ENCODE measurements at places on chromosomes 12 and 14.

DNA sequence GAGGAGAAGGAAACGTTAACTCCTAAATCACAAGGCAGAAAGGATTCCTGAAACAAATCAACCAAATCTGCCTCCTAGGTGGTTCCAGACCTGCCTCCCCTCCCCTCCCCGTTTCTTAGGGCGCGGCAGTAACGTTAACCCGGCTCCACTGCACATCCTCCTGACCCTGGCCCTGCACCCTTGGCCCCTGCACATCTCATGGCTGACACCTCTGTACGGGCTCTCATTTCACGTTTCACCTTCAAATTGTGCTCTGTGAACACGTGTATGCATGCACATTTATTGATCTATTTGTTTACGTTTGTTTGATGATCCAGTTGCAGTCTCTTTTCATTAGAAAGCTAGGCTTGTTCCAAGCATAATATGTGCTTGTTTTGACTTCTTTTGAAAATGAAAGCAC is 358.1 kb downstream of the ADGRD1 start:
- no peak overlapping the region for H3K27ac ChIP-seq
- no peak overlapping the region for H3K4me3 ChIP-seq
- no peaks in the 10 kb centered on the region for H3K27me3 ChIP-seq
- H3K4me1 ChIP-seq, result no peaks in the 10 kb centered on the region
- no peak for DNase-seq

DNA sequence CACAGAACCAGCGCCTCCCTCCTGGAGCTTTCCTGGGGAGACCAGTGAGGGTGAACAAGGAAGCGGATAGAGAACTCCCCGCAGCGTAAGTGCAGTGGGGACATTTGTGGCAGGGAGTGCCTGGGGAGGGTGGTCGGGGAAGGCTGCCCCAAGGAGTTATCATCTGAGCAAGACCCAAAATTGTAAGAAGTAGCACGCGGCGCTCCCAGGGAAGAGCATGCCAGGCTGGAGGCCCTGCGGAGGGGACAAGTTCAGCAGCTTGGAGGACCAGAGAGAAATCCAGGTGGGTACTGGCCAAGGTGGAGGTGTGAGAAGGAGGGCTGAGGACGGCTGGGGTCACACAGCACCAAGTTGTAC is 46.2 kb upstream of the RIMBP2 start:
- H3K4me1 ChIP-seq, result no peaks in the 10 kb centered on the region
- DNase-seq, result no peak
- H3K27ac ChIP-seq, result no peak overlapping the region
- no peak overlapping the region for H3K4me3 ChIP-seq
- no peaks in the 10 kb centered on the region for H3K27me3 ChIP-seq

DNA sequence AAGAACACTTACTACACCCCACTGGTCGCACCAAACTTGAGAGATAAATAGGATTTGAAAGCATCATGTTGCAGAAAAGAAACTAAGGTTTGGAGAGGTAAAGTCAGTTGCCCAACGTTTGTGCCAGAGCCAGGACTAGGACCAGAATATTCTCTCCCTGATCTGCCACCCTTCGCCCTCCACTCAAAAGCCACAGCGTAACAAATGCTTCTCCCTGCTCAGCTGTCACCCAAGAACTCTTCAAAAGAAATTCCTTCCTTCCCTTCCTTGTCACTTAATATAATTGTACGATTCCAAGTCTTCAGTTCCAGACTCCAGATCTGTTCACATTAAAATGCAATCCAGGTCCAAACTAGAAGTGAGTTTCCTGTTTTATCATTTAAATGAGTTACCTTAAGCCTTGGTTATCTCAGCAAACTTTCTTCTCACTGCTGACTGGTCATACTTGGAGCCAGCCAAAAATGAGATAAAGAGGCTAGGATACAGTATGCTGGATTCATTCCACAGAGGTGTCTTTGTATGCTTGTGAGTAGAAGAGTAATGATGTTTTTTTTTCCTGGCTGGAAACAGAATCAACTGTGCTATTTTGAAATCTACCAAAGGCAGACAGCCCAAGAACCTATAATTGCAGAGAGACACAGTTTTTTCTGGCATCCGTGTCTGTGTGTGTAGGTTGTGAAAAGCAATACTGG is 12.8 kb upstream of the PPFIBP1 start:
- peak overlapping the region; percentile 13 for H3K27ac ChIP-seq
- H3K4me1 ChIP-seq, result peaks cover 10% of the 10 kb centered on the region
- H3K27me3 ChIP-seq, result no peaks in the 10 kb centered on the region

DNA sequence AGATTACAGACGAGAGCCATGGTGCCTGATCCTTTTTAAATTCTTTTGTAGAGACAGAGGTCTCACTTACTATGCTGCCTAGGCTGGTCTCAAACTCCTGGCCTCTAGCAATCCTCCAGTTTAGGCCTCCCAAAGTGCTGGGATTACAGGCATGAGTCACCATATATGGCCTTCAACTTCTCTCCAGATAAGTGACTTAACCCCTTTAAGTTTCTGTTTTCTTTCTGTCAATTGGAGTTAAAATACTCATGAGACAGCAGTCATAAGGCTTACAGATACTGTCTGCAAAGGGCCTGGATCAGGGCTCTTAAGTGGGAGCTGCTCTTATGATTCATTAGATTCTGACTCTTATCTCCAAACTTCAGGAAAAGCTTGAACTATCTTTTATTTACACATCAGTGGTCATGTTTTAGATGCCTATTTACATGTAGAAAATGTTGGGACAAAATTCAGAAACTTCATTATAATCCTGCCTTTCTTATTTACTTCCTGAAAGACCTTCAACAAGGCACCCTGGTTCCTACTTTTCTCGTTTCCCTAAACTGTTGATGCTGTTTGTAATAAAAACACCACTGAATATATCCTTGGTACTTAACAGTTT is 271.5 kb upstream of the TBX3 start:
- no peaks in the 10 kb centered on the region for H3K36me3 ChIP-seq
- no peaks in the 10 kb centered on the region for H3K4me1 ChIP-seq
- H3K27me3 ChIP-seq, result no peaks in the 10 kb centered on the region
- H3K27ac ChIP-seq, result no peak overlapping the region

DNA sequence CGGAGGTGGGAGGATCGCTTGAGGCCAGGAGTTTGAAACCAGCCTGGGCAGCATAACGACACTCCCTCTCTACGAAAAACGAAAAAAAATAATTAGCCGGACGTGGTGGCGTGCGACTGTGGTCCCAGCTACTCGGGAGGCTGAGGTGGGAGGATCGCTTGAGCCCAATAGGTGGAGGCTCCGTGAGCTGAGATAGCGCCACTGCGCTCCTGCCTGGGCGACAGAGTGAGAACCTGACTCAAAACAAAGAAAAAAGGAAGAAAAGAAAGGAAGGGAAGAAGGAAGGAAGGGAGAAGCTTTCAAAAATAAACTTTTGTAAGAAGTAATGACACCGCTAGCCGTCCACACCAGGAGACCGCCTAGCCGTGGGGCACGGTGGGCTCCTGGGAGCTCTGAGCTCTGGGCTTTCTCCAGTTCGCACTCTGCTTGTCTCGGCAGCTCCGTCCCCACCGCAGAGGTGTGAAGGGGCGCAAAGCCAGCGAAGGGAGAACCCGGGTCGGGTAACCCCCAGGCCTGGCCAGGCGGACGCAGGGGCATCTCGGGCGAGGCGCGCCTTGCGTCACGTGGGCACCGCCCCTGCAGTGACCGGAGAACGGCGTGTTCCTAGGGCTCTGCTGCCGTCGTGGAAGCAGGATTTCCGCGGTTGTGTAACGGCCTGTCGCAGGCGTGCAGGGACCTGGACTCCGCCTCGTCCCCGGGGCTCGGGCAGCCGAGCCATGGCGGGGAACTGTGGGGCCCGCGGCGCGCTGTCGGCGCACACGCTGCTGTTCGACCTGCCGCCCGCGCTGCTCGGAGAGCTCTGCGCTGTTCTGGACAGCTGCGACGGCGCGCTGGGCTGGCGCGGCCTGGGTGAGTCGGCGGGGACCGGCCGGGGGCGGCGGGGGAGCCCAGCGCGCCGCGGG is at the start of gene IRAK3:
Gene IRAK3 (plus strand): TSS at position 631 of the 902 bp plus-strand sequence. CDS start 86 bp downstream, at position 717.
- peak within 1 kb of the TSS; percentile 69 for H3K4me3 ChIP-seq
- H3K36me3 ChIP-seq, result no peaks in the 10 kb centered on the region
- DNase-seq, result peak; percentile 91
- H3K27me3 ChIP-seq, result no peaks in the 10 kb centered on the region
- H3K4me1 ChIP-seq, result no peaks in the 10 kb centered on the region

- DNase-seq, result no peak
- no peaks in the 10 kb centered on the region for H3K36me3 ChIP-seq
- H3K27me3 ChIP-seq, result no peaks in the 10 kb centered on the region
- no peaks in the 10 kb centered on the region for H3K4me1 ChIP-seq
- no peak overlapping the region for H3K27ac ChIP-seq
These were observed 72.7 kb upstream of the GRIP1 start for GRCh38 chr12:66751432-66752113.

DNA sequence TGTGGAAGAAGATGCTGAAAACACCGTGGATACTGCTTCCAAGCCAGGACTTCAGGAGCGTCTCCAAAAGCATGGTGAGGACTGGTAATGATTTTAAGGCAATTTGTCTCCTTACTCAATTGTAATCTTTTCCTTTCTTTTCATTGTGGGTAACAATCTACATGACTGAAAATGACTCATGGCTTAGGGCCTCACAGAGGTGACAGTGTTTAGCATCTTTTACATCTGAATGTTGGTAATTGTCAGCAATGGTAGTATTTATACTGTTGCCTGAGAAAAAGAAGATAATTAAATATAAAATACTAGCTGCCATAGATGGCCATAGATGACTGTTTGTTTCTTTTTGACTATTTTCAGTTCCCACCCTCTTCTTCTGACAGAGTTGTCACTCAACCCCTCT is 31.6 kb downstream of the TULP3 start:
- no peak overlapping the region for H3K27ac ChIP-seq
- H3K4me3 ChIP-seq, result no peak overlapping the region
- peaks cover 11% of the 10 kb centered on the region for H3K4me1 ChIP-seq
- peaks cover 33% of the 10 kb centered on the region for H3K36me3 ChIP-seq
- H3K27me3 ChIP-seq, result no peaks in the 10 kb centered on the region
- no peak for DNase-seq

GRCh38 chr12:97456571-97457188 is 5.9 kb upstream of the RMST start:
- no peaks in the 10 kb centered on the region for H3K36me3 ChIP-seq
- H3K4me3 ChIP-seq, result no peak overlapping the region
- no peaks in the 10 kb centered on the region for H3K27me3 ChIP-seq
- no peak for DNase-seq

- peaks cover 3% of the 10 kb centered on the region for H3K4me1 ChIP-seq
- H3K36me3 ChIP-seq, result no peaks in the 10 kb centered on the region
- H3K4me3 ChIP-seq, result no peak overlapping the region
- peaks cover 12% of the 10 kb centered on the region for H3K27me3 ChIP-seq
- DNase-seq, result no peak
These were observed 51.0 kb upstream of the RFLNA start for GRCh38 chr12:124243936-124244335.

DNA sequence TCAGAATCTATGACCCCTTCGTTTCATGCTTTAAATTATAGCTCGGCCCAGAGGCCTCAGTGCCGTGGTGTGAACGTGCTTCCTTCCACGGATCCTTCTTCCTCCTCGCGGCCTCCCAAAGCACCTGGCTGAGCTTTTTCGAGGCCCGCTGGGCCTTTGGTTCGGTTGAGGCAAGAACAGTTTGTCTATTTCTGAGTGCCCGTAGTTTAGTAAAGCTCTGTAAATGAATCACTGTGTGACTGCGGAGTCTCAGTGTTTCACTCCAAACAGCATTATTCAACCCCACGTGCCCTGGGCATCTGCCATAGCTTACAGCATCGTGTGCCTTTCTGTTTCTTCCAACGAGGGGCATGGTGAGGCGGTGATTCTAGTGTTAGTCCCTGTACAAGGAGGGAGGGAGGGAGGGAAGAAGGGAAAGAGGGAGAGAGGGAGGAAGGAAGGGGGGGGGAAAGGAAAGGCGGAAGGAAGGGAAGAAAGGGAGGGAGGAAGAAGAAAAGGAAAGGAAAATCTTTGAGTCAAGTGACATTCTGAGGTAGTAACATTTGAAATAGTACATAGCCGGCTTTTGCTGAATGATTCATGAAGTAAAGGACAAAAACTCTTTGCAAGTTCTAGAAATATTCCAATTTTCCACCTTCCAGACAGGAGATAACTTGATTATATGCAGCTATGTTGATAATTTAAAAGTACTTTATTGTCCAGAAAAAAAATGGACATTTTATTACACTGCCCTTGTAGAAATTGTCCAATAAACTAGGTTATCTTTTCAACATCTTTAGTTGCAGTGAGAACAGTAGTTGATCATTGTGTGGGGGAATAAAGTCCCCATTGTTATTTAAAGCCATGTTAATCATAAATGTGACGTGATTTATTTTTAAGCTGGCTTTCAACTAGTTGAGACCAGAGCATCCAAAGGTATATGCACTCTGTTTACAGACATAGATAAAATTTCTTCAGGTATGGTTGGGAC is 1.2 kb upstream of the TRIM9 start:
- H3K36me3 ChIP-seq, result no peaks in the 10 kb centered on the region
- DNase-seq, result peak; percentile 88
- no peak overlapping the region for H3K27ac ChIP-seq

DNA sequence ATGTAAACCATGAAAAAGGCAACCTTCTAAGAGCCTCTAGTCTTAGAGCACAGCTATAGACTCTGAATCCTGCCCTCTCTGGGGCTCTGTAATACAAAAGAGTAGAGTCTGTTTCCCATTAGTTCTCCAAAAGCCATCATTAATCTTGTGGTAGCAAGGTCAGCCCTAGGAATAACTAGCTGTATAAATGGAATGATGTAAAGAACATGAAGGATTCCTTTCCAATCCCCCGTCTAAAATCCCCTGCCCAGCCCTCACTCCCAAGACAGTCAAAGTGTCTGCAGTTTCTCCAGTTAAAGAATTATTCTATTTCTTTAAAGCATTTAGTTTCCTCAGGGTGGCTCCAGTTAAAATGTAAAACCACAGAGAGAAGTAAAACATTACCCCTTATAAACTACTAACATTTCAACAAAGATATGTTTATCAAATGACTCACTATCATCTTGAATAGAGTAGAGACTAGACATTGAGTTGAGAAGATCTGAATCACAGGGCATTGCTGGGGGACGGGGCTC is 104.2 kb downstream of the ST8SIA1 start:
- H3K27ac ChIP-seq, result peak overlapping the region; percentile 58
- no peaks in the 10 kb centered on the region for H3K27me3 ChIP-seq
- H3K36me3 ChIP-seq, result no peaks in the 10 kb centered on the region
- DNase-seq, result peak; percentile 86

DNA sequence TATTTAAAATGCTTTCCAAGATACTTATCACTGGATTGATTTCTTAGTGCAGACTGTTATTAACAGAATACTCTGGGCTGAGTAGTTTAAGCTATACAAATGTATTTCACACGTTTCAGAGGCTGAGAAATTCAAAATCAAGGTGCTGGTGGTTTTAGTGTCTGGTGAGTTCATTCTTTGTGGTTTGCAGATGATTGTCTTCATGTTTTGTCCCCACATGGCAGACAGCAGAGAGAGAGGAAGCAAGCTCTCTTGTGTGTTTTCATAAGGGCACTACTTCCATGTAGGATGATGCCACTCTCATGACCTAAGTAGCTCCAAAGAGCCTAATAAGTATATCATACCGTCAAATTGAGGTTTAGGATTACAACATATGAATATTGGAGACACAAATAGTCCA is 1348.9 kb upstream of the FLRT2 start:
- H3K27ac ChIP-seq, result no peak overlapping the region
- no peaks in the 10 kb centered on the region for H3K4me1 ChIP-seq
- H3K27me3 ChIP-seq, result no peaks in the 10 kb centered on the region

Data from osteoblast (primary cell).